Adrenal gland (tissue), 19 donors: ENCODE measurements at places on chromosomes 3 and 15. TPM values are rescaled to one million over a fixed set of nuclear protein-coding genes. Genes with fewer than 3 reads are reported as not detected.

DNA sequence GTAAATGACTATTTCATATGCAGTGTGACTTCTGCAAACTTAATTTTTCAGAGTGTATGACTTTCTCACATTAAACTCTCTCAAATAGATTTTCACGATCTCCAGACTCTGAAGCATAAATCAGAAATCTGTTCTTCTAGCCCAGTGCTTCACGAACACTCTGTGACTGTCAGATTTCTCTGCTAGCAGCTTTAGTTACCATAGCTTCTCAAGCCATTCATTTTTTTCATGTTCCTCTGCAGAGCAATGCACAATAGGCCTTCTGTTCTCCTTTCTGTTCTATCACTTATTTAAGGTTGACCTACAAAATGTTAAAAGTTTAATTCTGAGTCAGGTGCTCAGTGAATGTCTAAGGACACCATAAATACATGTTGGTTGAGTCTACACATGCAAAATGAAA, 1102.2 kb downstream of the TUSC7 start:
- DNase-seq, result no peak

DNA sequence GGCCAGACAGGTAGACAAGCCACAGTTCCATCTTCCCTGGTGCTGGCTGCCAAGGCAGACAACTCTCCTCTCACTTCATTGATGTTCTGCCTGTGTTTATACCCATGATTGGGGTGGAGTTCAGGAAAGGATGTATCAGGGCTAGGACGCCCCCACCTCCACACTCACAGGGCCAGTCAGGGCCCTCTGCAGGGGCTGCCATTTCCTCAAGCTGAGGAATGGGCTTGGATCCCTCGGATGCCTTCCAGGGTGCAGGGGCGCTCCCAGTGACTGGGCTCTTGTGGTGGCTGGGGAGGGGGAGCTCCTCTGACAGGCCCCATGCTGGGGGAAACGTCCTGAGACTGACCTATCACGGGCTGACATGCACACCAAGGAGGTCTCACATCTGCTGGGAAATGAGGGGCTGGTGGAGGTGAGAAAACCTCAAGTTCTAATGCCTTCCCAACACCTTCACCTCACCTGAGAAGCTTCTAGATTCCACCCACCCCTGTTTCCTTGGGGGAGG, 31.4 kb downstream of the SEMA7A start:
- no peak for DNase-seq

DNA sequence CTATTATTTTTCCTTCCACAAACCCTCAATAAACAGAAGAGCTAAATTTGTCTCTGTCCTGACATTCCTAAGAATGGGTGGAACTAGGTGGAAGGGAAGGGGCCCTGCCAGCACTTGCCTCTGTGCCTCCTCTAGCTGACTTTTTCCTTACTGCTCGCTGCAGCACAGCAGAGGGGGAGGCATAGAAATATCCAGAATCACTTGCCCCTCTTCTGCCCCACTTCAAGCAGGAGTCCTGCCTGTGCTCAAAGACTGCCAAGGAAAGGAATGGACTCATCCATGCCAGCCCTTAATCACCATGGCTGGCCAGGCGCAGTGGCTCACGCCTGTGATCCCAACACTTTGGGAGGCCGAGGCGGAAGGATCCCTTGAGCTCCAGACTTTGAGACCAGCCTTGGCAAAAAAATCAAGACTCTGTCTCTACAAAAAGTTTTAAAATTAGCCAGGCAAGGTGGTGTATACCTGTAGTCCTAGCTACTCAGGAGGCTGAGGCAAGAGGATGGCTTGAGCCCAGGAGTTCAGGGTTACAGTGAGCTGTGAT, 51.8 kb downstream of the ADCY5 start:
- no peak for DNase-seq

DNA sequence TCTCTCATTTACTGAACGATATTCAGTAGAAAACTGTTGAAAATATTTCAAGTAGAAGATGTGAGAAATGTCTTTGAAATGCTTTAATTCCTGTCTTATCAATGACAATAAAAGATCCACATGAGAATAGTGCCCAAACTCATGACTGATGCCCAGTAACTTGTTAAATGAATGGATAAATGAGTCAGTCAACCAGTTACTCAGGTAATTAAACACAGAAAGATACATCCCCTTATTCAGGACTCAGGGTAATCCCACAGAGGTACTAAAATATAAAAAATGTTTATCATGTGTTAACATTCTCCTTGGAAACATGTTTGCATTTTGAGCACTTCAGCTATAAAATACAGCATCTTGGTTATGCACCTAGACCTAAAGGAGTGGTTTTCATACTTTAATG, 169.5 kb downstream of the MBNL1 start:
- no peak for DNase-seq

DNA sequence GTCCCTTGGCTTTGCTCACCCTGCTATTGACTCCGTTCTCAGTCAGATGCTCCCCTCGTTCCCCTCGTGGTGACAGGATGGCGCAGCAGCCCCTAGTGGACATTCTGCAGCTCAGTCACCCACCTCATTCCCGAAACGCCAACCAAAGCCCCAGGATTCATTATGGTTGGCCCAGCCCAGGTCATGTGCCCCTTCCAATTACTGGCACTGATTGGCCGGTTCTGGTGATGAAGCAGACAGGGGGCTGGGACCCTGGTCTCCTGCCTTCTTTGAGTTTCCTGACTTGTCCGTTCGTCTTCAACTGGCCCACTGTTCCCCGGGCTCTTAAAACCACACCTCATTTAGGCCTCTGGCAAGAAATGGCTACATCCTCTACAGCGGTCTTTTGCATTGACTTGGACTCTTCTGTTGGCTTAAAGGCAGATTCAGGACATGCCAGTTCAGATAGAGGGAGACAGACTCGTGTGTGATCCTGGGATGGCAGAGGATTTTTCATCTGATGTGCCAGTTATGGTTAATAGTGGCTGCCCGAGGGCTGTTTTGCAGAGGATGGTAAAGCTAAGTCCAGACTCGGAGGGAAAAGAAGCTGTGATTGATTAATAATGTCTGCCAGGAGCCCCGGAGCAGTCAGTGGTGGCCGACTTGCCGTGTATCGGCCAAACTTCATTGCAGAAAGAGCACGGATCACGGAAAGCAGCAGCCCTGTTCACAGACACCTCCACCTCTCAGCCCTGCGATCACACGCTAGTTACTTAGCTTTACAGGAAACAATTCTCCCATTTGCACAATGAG, 37.8 kb downstream of the LSM3 start:
- peak; percentile 82 for DNase-seq

DNA sequence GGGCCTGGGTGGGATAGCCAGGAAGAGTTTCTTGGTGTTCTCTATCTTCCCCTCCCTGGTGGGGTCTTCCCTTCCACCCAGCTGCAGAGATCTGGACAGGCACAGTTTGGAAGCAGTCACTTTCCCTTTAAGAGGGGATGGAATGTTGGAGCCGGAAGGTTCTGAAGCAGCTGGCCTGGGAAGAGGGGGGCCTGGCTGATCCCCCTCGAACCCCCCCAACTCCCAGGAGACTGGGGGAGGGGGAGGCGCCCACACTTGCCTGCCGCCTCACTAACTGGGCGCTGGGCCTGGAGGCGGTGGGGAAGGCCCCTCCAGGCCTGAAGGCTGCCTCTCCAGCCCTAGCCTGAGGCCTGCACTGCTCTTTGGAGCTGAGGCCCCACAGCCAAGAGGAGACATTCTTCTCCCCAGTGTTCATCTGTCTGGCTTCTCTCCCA, 1.4 kb downstream of the DVL3 start:
- DNase-seq, result peak; percentile 59

GRCh38 chr3:71702131-71703024, 22.8 kb downstream of the EIF4E3 start:
- no peak for DNase-seq

Gene MAN2C1
- 107 TPM for total RNA-seq

Gene DNAH12
- total RNA-seq, result 0.43 TPM
